ENCODE measurements at places on chromosomes 1 and 21. TPM values are rescaled to one million over a fixed set of nuclear protein-coding genes. Genes with fewer than 3 reads are reported as not detected.

- no peaks in the 10 kb centered on the region for H3K36me3 ChIP-seq
- H3K4me3 ChIP-seq, result peak within 1 kb of the TSS; percentile 29
- peaks cover 8% of the 10 kb centered on the region for H3K4me1 ChIP-seq
- peak; percentile 67 for DNase-seq
- no peaks in the 10 kb centered on the region for H3K27me3 ChIP-seq
Measured at GRCh38 chr1:39788758-39789570, at the start of gene BMP8B. BMP8B (minus strand) TSS chr1:39788865; CDS start chr1:39788485, 380 bp downstream.

DNA sequence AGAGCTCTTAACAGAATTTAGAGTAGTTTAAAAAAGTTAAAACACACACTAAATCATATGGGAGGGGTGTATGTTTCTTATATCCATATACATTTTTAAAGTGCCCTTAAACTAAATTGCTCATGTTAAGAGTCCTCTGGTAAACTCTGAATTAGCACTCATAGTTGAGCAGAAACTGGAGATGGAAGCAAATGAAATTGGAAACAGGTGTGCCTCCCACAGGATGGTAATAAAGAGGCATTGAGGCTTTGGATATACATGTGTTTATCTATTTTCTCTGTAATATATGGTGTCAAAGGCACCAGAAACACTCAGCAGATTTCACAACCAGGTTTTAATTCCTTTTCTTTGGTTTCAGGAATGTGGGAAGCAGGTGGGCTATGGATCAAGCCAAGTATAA is 188.6 kb downstream of the HS2ST1 start:
- no peaks in the 10 kb centered on the region for H3K4me1 ChIP-seq
- no peak overlapping the region for H3K4me3 ChIP-seq
- no peak overlapping the region for H3K27ac ChIP-seq
- DNase-seq, result no peak

- H3K4me1 ChIP-seq, result no peaks in the 10 kb centered on the region
- H3K36me3 ChIP-seq, result no peaks in the 10 kb centered on the region
- H3K4me3 ChIP-seq, result no peak overlapping the region
- DNase-seq, result no peak
Measured at GRCh38 chr1:169318536-169319244, 48.9 kb downstream of the NME7 start.

The ODF2L gene
- 66.8 TPM for total RNA-seq

The SOX13 gene
- total RNA-seq, result 29.3 TPM

The RPTN gene
- not detected for total RNA-seq
